ENCODE measurements at places on chromosomes 2 and 18.

DNA sequence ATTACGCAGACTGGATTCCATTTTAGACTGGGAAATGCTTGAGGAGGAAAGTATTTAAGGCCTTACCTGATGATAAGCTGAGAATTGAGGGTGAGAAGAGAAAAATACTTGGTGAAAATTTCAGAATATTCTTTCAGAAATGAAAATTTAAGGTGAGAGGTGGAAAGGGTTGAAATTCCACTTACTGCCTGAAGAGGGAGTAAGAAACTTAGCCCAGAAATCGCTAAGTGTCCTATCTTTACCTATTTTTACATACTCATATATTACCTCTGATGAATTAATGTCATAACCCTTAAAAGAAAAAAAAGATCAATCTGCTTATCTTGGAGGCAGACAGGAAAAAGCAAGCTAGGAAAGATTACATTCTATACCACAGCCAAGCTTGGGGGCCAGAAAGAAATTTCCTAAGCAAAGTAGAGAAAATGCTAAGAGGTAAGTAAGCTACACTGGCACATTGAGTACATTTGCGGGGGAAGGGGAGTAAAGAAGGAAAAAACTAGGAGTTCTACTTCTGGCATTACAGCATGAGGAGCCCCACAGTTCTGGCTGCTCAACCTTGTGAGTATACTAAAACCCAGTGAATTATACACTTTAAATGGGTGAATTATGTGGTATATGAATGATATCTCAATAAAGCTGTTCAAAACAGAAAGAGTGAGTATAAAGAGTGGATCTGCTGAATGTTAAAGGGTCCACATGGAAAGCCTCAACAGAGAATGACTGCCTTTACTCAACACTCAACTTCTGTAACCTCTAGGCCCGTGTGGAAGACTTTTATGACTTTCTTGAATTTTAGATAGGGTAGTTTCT, 33.8 kb downstream of the SMC6 start:
- DNase-seq = no peak

DNA sequence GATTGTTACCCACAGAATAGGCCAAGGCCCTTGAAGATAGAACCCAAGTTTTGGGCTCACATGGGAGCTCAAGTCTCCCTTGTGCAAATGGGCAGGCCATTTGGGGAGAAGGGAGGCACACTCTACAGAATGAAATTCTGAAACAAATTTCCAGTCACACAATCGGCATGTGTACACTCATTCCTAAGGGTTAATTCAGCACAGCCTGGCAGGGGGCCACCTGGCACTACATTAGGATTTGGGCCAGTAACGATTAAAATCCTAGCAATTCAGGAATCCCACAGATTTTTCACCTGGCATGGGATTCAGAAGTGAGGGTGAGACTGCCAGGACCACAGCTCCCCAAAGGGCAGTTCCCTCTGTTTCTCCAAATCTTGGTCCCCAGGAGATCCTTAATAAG, 46.4 kb downstream of the BMP10 start:
- no peak for DNase-seq

- no peak for DNase-seq
These were observed 867.5 kb downstream of the TSN start for GRCh38 chr2:122622934-122623333.

DNA sequence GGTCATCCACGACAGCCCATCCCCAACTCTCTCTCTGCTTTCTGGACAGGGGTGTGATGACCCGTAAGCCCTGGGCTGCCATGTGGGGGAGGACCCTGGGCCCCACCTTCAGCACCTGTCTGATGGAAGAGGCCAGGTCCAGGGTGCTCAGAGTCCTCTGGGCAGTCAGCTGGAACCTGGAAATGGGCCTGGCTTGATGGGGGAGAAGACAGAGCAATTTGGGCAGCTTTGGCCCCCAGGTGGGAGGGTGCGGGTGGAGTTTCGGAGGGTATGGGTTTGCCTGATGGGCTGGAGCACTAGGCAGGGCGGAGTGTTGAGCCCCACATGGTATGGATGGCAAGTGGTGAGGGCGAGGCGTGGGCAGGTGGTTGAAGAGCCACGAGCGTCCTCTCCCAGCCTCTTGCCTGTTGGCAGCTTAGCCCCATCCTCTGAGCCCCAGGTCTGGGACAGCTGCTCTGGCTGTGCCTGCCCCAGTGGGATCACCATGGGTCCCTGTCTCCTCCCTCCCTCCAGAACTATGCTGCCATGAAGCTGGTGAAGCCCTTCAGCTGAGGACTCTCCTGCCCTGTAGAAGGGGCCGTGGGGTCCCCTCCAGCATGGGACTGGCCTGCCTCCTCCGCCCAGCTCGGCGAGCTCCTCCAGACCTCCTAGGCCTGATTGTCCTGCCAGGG, 232.7 kb downstream of the DYSF start:
- DNase-seq = no peak

- DNase-seq = no peak
These were observed 557 bp upstream of the E2F6 start for GRCh38 chr2:11466307-11467128.

DNA sequence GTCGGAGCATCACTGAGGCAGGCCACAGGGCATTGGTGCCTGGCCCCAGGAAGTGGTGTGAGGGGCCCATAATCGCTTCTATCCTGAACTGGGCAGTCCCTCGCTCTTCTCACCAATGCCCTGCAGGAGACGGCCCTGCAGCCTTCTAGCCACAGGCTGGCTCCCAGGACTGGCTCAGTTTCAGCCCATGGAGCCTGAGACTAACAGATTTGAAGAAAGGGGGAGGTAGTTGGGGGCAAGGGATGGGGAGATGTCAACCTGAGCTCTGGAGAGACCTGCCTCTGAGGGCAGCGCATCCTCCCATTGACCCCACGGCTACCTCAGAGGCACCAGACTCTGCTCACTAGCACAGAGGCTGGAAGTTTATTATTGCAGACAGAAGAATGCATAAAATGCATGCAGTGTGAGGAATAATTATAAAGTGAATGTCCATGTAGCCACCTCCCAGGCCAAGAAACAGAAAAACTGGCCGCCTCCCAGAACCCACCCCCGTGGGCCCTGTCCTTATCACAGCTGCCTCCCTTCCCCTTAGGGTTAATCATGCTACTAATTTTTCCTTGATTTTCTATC, 1.4 kb downstream of the TOGARAM2 start:
- no peak for DNase-seq

- DNase-seq = no peak
These were observed 57.0 kb downstream of the CD28 start for GRCh38 chr2:203763241-203763937.

DNA sequence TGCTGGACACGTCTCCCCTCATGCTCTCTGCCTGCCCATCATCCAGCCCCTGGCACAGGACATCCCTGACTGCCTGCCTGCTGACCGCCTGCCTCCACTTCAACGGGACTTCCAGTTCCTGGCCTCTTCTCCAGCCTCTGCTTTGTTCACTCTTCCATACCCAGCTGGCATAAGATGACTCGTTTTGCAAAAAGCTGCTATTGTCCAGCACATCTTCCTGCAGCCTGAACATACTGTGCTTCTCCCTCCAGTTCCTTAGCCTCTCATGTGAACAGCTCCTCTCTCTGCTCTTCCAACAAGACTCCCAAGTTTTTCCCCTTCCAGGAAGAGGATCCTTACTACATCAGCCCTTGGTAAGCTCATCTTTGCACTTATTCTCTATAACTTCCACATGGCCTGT, 62.4 kb upstream of the SKOR2 start:
- DNase-seq = no peak

GRCh38 chr2:178304333-178304732, 110.0 kb downstream of the OSBPL6 start:
- no peak for DNase-seq

DNA sequence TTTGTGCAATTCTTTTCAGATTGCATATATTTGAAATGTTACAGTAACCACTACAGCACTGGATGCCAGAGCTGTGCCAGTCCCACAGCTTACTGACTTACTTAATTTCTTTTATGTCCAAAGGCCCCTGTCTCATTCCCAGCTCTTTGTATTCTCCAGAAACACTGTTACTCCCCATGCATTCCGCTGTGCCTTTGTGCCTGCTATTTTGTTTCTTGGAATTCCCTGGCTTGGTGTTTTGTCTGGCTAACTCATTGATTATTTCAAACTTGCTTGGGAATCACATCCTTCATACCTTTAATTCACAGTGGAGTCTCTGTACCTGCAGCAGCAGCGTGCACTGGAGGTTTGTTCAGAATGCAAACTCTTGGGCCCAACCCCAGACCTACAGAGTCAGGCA, 601.9 kb upstream of the DDX18 start:
- no peak for DNase-seq

- no peak for DNase-seq
These were observed 690.7 kb downstream of the LRP1B start for GRCh38 chr2:141440072-141440635.

DNA sequence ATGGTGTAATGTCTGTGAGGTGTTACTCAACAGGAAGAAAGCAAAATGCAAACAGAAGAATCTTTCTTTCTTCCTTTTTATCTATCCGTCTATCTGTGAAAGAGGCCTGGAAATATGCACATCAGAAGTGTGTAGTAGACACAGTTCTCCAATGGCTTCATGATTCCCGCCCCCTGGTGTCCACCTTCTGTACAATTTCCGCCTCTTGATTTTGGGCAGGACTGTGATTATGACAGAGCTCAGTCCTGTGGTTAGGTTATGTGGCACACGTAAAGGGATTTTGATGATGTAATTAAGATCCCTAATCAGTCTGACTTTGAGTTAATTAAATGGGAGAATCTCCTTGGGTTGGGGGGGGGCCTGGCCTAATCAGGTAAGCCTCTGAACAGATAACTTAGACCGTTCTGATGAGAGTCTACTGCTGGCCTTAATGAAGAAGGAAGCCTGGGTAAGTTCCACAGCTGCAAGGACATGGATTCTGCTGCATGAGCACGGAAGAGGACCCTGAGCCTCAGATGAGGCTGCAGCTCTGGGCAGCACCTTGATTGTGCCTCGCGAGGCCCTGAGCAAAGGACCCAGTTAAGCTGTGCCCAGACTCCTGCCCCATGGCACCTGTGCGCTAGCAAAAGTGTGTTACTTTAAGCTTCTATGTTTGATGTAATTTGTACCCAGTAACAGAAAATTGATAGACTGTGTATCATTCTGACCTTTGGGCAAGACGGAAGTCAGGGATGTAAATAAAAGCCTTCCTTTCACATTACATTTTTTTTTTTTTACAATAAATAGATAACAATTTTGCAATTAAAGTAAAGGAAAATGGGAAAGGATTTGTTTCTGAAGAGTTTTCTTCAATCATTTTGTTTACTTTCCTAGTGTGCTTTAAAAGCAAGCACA, 11.3 kb upstream of the KCNF1 start:
- no peak for DNase-seq

GRCh38 chr2:214960677-214961076, 151.2 kb upstream of the BARD1 start:
- no peak for DNase-seq

- DNase-seq = no peak
These were observed 8.5 kb downstream of the ACOXL start for GRCh38 chr2:110740747-110741349.

GRCh38 chr2:103174711-103175110, 412.9 kb downstream of the TMEM182 start:
- DNase-seq = no peak

DNA sequence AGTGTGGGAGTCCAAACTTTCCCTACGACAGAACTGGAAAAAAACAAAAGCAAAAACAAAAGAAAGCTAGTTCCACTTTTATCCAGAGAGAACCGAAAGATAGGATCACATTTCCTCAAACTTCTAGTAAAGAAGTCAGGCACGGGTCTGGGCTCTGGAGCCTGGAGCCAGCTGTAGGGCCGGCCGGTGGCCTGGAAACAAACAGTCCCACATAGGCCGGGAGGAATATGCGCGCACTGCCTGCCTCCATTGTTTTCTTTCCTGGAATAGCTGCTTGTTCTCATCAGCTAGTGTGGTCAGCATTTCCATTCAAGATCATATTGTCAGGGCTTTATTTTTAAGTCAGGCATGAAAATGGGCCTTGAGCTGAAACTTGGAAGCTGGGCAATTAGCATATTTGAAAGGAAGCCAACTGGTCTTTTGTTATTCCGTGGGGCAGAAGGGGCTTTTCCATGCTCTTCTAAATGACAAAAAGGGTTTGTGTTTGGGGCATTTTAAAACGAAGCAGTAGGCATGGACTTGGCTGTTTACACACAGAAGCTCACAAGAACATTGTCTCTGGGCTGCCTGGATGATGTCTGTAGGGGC, 58.7 kb upstream of the RFX8 start:
- DNase-seq = no peak

- DNase-seq = no peak
These were observed 376.6 kb downstream of the HRH4 start for GRCh38 chr18:24837066-24837465.

DNA sequence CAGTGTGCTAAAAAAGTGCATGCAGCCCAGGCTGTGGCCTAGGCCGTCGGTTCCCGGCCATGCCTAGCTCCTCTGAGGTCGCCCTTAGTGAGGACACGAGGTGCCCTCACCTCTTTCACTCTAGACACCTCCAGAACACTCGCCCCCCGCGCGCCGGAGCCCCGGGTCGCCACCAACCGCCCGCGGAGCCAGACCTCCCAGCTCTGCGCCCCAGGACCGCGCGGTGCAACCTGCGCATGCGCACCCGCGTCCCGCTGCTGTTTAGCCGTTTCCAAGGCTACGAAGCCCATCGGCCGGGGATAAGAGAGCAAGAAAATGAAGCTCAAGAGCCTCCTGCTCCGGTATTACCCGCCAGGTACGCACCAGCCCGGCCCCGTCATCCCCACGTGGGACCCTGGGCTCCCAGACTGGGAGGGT, at the start of gene DAW1:
DAW1 (plus strand) TSS at position 257 of the 417 bp plus-strand sequence; CDS start at position 316, 59 bp downstream.
- DNase-seq = peak; percentile 55

- DNase-seq = no peak
These were observed 39.7 kb upstream of the EML4 start for GRCh38 chr2:42129487-42129852.

DNA sequence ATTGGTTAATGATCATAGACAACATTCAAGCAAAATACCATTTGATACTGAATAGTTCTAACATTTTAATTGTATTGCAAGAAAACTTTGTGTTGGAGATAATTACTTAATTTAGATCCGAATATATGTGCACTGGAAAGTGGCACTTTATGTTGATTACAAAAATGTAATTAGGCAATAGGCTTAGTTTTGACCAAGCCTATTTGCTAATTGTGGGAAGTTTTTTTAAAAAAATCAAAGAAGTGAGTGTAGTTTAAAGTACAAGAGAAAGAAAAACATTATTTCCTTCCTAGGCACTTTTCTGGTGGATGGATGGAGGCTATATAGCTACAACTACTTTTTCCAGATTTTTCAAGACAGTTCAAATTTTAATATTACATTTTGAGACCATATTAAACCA, 18.3 kb upstream of the PELI1 start:
- no peak for DNase-seq

GRCh38 chr2:99607454-99607853, 117.6 kb upstream of the REV1 start:
- no peak for DNase-seq

GRCh38 chr2:205713086-205713485, 30.8 kb downstream of the NRP2 start:
- no peak for DNase-seq

DNA sequence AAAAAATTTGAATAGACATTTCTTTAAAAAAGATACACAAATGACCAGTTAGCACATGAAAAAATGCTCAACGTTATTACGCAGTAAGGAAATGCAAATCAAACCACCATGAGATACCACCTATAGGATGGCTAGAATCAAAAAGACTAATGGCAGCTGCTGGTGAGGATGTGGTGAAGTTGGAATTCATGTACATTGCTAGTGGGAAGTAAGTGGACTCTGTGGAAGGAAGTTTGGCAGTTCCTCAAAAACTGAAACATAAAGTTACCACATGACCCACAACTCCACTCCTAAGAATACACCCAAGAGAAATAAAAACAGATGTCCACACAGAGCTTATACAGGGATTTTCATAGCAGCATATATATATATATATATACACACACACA, 51.2 kb downstream of the MBP start:
- DNase-seq = no peak

GRCh38 chr2:214465363-214466146, 54.7 kb downstream of the VWC2L start:
- no peak for DNase-seq
